Right lung (tissue), 10 donors: ENCODE measurements at places on chromosomes 2 and 18. TPM values are rescaled to one million over a fixed set of nuclear protein-coding genes. Genes with fewer than 3 reads are reported as not detected.

GRCh38 chr2:10712185-10712809, 9.1 kb upstream of the ATP6V1C2 start:
- no peak for DNase-seq

DNA sequence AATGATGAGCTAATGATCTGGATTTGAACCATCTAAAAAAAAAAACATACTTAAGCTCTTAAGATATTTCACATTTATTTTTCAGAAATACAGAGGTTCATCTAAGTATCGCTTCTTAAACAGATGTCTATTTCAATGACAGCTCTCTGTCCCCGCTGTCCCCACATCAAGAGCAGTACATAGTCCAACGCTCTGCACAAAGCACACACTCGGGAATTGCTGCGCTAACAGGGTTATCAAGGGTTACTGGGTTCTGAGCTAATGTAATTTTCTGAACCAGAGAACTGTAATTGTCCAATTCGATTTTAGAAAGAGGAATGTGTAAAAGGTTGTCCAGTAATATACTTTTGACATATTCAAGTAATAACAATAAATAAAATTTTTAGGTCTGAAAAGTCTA, 58.8 kb upstream of the ST8SIA5 start:
- DNase-seq: no peak

- DNase-seq: no peak
These were observed 290.8 kb downstream of the DYSF start for GRCh38 chr2:71743995-71744675.

DNA sequence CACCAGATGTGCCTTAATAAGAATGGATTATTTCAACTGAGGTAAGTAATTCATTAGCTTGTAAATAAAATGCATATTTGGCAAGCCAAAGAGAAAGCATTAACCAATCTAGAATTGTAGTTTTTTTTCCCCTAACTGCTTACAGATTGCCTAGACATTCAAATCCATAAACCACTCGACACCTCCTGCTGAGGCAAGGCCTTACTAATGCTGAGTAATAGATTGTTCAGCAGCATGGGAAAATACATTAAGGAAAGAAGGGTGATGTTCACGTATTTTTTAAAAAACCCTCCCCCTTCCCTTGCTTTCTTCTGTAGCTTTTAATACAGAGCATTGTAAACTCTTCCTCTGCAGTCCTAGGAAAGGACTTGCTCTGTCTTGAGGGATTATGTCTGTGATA, 17.0 kb upstream of the LINC00305 start:
- DNase-seq: no peak

CDH19 gene
- 0.12 TPM for polyA plus RNA-seq

GRCh38 chr2:24702800-24703199, 90.4 kb downstream of the PTRHD1 start:
- no peak for DNase-seq
